MCF 10A (cell line): ENCODE measurements at places on chromosomes 2 and 18.

DNA sequence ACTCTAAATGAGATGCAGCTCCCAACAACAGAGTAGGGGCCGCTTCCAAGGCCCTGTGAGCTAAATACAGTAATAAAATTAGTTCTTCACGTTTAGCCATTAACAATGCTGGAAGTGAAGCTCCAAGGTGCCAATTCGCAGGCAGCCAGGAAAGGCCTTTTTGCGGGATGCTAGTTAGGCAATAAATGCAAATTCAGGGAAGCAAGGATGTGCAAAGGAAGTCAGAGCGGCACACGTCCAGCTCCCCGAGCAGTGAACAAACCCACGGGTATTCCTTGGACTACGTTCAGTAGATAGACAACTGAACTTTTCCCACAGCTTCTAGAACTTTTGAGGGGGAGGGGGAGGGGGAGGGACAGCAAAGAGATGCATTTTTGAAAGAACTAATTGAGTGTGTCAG lies 6.9 kb downstream of the ZNF516 start:
- H3K4me3 ChIP-seq = no peak overlapping the region
- H3K27me3 ChIP-seq = no peaks in the 10 kb centered on the region
- peaks cover 17% of the 10 kb centered on the region for H3K4me1 ChIP-seq
- no peak for DNase-seq
- H3K27ac ChIP-seq = no peak overlapping the region

- H3K4me3 ChIP-seq = peak overlapping the region; percentile 98
- H3K27me3 ChIP-seq = no peaks in the 10 kb centered on the region
- H3K36me3 ChIP-seq = peaks cover 23% of the 10 kb centered on the region
These were observed 1.9 kb downstream of the HDLBP start for GRCh38 chr2:241313543-241314095.

DNA sequence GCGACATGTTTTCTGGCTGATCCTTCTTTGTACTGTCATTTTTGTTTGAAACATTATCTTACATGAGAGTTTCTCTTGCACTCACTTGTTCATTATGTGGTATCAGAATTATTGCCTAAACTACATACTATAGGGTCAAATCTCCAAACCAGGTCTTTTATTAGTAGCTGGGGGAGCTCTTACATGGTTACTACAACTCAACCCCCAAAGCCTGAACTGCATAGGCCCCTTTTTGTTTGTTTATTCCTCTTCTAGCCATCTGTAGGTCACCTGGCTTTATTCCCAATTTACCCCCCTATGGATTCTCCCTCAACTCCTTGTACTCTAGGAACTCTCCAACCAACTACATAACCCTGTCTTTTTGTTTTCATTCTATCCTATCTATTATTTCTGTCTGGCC lies 46.7 kb downstream of the PUM2 start:
- peaks cover 12% of the 10 kb centered on the region for H3K4me1 ChIP-seq
- no peak for DNase-seq
- H3K36me3 ChIP-seq = peaks cover 74% of the 10 kb centered on the region

- peaks cover 7% of the 10 kb centered on the region for H3K36me3 ChIP-seq
- no peaks in the 10 kb centered on the region for H3K4me1 ChIP-seq
- no peak overlapping the region for H3K27ac ChIP-seq
- peak; percentile 68 for DNase-seq
- H3K27me3 ChIP-seq = peaks cover 12% of the 10 kb centered on the region
- H3K4me3 ChIP-seq = no peak overlapping the region
These were observed 528.4 kb upstream of the SYT4 start for GRCh38 chr18:43805646-43806194.

DNA sequence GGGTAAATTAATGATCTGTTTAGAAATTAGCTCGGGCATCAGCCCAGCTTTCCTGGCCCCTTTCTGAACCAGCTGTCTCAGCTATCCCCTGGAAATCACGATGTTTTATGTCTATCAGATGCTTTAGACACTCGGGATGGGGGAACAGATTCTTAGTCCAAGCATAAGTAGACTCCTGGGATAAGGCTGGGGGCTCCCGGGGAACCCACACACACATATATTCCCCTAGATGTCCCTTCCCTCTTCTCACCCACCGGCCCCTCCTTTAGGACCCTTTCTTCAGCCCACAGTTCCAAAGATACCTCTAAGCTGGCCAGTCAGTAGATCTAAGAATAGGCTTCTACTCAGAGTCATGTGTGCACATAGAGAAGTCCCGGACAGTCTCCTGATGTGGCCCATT lies 151.5 kb upstream of the COPS8 start:
- H3K4me3 ChIP-seq = no peak overlapping the region
- DNase-seq = no peak
- no peaks in the 10 kb centered on the region for H3K36me3 ChIP-seq
- peaks cover 6% of the 10 kb centered on the region for H3K4me1 ChIP-seq
- no peak overlapping the region for H3K27ac ChIP-seq

- peak; percentile 85 for DNase-seq
- H3K27ac ChIP-seq = no peak overlapping the region
- H3K4me3 ChIP-seq = no peak overlapping the region
- H3K4me1 ChIP-seq = peaks cover 25% of the 10 kb centered on the region
- no peaks in the 10 kb centered on the region for H3K27me3 ChIP-seq
- peaks cover 9% of the 10 kb centered on the region for H3K36me3 ChIP-seq
These were observed 2.9 kb upstream of the CRIM1 start for GRCh38 chr2:36352701-36353100.

DNA sequence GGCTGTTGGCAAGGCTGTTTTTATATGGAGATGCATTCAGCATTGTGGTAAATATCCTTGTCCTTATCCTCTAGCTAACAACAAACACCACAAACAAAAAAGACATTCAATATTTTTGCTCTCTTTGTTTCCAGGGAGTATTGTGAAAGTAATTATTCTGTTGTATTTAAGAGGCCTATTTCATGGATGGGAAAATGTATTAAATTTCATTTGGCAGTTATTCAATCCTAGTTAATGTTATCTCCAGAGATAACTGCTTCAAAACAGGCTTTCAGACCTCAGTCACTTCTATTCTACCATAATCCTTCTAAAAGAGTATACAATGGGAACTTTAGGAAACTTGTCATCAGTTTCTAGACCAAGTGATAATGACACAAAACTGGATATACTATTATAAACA lies 280.5 kb upstream of the CCDC68 start:
- H3K27me3 ChIP-seq = no peaks in the 10 kb centered on the region
- H3K36me3 ChIP-seq = no peaks in the 10 kb centered on the region
- H3K27ac ChIP-seq = no peak overlapping the region
- no peak for DNase-seq

GRCh38 chr2:134002391-134002790 lies 251.5 kb upstream of the MGAT5 start:
- H3K4me1 ChIP-seq = peaks cover 6% of the 10 kb centered on the region
- no peak overlapping the region for H3K4me3 ChIP-seq
- no peak for DNase-seq
- H3K27ac ChIP-seq = no peak overlapping the region
- H3K36me3 ChIP-seq = no peaks in the 10 kb centered on the region
- H3K27me3 ChIP-seq = no peaks in the 10 kb centered on the region

- H3K27ac ChIP-seq = no peak overlapping the region
- no peaks in the 10 kb centered on the region for H3K4me1 ChIP-seq
- DNase-seq = no peak
These were observed 186.9 kb upstream of the PXDN start for GRCh38 chr2:1931003-1931914.

GRCh38 chr2:132678483-132678882 lies 8.5 kb upstream of the LYPD1 start:
- peaks cover 27% of the 10 kb centered on the region for H3K27me3 ChIP-seq
- DNase-seq = no peak
- no peaks in the 10 kb centered on the region for H3K36me3 ChIP-seq
- H3K4me3 ChIP-seq = no peak overlapping the region
